Ureter (tissue), 1 donor: ENCODE measurements at places on chromosomes 1 and 21. TPM values are rescaled to one million over a fixed set of nuclear protein-coding genes. Genes with fewer than 3 reads are reported as not detected.
A peak's percentile ranks its signal among the peaks of the same experiment; 100 is the strongest.

The LCE1C gene
- not detected for total RNA-seq

The FCAMR gene
- total RNA-seq = not detected

The TAS1R1 gene
- not detected for total RNA-seq

The KCNK1 gene
- 6.9 TPM for total RNA-seq

The CD52 gene
- total RNA-seq = 9.8 TPM

The HSD3B2 gene
- not detected for total RNA-seq

- DNase-seq = no peak
Observed at GRCh38 chr1:226479474-226479873, 69.1 kb upstream of the STUM start.

DNA sequence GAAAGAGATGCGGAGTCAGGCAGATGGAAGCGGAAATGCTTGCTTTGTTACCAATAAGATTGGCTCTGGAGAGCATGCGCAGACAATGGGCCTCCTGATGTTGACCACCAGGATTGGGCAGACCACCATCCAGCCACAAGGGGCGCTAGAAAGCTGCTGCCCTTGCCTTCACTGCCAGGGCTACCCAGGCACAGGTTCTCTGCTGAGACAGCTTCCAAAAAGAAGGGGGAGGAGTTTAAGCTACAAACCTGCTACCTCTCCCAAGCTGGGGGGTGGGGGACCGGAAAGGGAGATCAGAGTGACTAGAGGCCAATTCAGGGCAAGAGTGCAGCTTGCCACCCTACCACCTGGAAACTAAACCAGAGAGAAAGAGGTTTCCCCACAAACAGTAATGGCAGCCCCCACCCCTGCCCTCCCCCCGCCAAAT is 369.7 kb downstream of the RRAGC start:
- no peak for DNase-seq

DNA sequence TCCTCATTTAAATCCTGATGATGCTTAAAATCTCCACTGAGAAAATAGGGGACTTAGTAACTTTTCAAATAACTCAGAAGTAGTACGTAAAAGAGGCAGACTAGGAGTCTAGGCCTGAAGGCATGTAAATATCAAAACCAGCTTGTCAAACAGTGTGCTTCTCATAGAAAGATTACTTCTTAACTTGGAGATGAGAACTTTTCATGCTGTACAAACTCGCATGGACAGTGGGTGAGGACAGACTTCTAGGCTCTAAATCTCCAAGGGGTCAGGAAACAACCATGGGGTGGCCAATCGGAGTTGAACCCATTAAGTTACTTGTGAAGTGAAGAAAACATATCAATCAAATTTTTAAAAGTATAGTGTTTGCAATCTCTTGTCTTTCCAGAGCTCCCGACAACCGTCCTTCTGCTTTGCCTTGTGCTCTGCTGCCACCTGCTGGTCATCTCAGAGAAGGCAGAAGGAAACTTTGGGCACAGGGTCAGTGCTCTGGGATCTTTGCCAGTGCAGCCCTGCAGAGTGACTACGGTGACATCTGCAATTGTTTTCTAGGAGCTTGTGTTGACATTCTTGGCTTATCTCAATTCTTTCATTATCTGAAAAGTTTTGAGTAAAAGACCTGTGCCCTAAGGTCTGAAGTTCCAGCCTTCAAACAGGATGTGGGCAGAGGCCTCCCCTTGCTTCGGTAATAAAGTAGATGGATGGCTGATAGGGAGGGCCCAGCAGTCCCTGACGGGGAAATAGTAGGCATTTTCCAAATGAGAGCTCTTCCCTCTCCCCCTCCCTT is 105.1 kb upstream of the PDE4B start:
- DNase-seq = peak; percentile 86

- DNase-seq = no peak
Observed at GRCh38 chr1:10642403-10643080, 153.9 kb downstream of the CASZ1 start.

DNA sequence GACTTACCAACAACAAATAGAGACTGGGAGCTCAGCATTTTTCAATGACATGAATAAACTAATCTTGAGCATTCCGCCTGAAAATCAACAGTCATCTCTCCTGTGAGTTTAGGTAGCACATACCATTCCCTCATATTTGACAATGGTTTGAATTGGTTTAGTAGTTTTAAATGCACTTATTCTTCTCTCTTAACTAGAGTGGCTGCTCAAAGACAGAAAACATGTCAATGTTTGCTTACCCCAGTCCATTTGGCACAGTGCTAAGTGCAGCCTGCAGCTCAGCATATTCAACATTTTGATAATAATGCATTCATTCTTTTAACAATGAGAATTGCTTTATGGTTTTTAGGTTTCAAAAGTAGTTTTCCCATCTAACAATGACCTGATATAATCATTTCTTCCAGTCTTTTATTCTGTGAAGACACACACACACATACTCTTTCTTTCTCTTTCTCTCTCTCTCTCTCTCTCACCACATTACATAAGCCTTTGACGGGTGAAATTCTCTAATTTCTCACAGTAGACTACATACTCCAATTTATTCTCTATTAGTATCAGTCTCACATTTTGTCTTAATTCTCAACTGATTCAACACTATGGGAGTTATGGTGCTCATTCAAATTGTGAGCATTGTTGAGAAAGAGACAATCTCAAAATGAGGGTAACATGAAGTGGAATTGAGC is 432.3 kb downstream of the LRRIQ3 start:
- DNase-seq = no peak

DNA sequence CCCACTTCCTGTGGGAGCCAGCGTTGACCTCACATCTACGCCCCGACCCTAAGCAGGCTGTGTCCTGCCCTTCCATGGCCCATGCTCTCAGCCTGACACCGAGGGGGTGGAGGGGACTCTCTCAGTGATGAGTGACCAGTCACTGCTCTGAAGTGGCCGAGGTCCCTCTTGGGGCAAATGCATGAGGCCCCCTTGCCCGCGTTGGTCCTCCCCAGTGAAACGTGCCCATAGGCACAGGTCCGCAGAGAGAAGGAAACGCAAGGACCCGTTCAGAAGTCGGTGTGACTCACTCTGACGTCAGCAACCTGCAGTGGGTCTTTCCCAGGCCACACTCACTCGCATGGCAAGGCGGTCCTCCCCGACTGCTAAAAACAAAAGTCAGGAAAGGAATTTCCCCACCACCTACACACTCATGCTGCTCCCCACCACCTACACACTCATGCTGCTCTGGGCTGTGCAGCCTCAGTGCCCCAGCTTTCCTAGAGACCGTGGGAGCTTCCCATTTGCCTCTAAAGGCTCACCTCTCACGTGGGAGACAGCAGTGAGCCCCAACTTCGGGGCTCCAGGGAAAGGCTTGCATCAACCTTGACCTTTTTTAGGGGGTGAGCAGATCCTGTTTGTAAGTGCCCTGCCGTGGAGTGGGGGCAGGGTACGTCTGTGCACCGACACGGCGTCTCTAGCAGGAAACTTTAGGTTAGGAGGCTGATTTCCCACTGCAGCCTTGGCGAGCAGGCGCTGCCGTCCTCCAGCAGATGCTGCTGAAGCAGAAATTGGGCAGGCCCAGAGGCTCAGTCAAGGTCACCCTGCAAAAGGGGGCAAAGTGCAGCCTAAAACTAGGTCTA is 11.4 kb downstream of the UBASH3A start:
- DNase-seq = no peak

DNA sequence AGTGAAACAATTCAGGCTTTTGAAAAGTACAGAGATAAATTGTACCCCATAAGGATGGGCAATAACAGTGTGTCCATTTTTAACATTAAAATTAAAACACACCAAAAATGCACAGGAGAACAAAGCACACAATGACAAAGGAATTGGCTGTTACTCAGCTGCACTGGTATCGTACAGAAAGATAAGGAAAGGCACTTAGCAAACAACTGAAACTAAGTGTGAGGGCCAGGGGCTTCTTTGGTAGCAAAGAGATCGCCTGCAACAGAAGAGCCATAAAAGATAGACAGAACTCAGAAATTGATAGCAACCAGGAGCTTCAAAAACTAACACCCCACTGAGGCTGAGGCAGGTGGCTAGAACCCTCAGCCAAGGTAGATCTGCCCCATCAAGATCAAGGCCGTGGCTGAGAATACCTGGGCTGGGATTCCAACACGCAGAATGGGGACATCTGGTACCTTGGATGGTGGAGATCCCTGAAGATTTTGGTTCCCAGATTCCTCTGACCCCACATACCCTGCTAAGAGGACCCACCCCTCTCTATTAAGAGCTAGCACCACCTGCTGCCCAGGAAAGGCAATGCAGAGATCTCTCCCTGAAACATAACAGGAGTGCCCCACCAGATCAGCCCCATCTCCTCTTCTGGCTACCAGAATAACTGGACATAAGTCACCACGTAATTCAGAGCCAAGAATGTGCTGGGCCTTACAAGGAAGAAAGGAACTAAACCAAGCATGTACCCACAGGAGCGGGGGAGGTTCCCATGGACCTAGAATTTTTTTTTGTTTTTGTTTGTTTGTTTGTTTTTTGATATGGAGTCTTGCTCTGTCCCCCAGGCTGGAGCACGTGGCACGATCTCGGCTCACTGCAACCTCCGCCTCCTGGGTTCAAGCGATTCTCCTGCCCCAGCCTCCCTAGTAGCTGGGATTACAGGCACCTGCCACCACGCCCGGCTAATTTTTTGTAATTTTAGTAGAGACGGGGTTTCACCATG is 16.2 kb downstream of the PLEKHO1 start:
- no peak for DNase-seq

- DNase-seq = no peak
Observed at GRCh38 chr1:32718036-32718435, 15.5 kb upstream of the SYNC start.

GRCh38 chr1:162391790-162392563 is 10.4 kb downstream of the C1orf226 start:
- peak; percentile 41 for DNase-seq

- DNase-seq = no peak
Observed at GRCh38 chr1:162397943-162398560, 13.9 kb downstream of the SH2D1B start.
